ENCODE measurements at places on chromosomes 2 and 18. TPM values are rescaled to one million over a fixed set of nuclear protein-coding genes. Genes with fewer than 3 reads are reported as not detected.

TMEM247 gene
- not detected for total RNA-seq

DNA sequence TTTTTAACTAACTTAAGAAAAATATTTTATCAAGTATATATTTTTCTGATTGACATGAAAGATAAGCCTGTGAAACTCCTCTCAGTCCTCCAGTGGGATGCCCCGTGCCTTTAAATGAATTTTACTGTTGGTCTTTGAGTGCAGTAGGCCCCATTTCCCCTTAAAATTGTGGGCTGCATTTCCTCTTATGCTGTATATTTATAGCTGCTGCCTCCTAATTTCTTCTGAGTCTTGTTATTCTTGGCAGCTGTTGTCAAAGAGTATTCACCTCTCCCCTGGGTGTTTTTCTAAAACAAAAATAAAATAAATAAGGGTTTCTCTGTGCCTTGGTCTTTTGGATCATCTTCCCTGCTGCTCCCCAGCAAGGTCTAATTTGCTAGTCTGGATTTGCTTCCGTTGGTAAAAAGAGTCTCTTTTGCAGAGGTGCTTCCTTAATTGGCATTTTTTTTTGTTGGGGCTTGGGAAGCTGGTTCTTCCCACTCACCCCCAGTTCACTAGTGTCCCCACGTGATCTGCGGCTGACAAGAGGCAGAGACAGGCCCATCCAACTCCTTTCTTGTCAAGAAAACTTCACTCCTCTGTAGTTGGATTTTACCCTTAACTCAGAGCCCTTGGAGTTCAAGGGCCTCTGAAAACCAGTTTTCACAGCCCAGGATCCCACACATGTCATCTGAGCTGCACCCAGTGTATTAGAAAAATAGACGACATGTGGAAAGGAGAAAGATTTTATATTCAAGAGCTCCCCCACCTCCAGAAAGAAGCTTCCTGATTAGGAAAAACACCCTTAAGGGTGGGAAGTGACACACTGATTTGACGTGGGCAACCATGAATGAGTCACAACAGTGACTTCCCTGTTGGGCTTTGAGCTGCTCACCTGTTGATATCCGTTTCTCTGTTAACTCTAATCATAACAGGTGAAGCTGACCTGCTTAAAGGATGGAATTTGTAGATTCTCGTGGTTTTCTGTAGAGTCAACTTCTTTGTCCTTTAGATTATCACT, 431.5 kb downstream of the DCDC2C start:
- H3K27me3 ChIP-seq: no peaks in the 10 kb centered on the region
- H3K27ac ChIP-seq: no peak overlapping the region
- H3K36me3 ChIP-seq: no peaks in the 10 kb centered on the region

ROCK1 gene
- 61.3 TPM for total RNA-seq

DNA sequence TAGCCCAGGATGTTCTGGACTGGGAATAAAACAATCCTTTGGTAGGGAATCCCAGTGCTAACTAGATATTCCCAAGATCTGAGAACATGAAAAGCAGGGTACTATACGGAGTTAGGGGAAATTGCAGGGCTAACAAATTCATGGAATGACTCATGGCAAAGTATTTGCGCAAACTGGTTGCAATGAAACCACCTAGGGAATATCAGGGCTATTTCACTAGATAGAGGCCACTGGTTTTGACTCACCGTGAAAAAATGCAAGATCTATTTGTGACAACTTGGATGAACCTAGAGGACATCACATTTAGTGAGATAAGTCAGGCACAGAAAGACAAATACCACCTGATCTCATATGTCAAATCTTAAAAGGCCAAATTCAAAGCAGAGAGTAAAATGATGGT, 233.3 kb downstream of the MBD2 start:
- H3K27me3 ChIP-seq: peaks cover 3% of the 10 kb centered on the region
- no peaks in the 10 kb centered on the region for H3K4me1 ChIP-seq
- no peak overlapping the region for H3K4me3 ChIP-seq
- no peak overlapping the region for H3K27ac ChIP-seq
- H3K36me3 ChIP-seq: no peaks in the 10 kb centered on the region

LRP2 gene
- 4.4 TPM for total RNA-seq

GRCh38 chr18:43029414-43029813, 86.1 kb downstream of the RIT2 start:
- no peak overlapping the region for H3K4me3 ChIP-seq
- no peak for ATAC-seq
- no peaks in the 10 kb centered on the region for H3K4me1 ChIP-seq
- H3K27me3 ChIP-seq: no peaks in the 10 kb centered on the region
- H3K36me3 ChIP-seq: no peaks in the 10 kb centered on the region

SERPINB11 gene
- total RNA-seq: not detected

PDCD1 gene
- total RNA-seq: 13.1 TPM

DNA sequence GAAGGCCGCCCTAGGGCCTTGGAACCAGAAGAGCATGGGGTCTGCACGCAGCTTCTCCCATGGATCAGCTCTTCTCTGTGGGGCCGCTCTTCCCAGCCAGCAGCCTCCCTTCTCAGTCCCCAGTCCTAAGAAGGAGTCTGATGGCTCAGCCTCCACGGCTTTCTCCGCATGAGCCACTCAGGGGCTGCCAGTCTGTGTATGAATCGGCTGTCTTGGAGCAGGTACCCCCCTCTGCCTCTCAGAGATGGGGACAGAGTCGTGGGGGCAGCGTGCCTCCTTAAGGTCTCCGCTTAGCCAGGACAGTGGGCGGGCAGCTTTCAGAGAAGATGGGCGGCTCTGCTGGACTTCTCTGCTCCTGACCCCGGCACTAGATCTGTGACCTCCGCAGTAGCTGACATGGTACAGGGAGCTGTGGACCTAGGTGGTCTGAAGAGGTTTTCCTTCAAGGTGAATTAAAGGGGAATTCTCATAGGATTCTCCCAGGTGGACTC, 21.6 kb downstream of the INPP5D start:
- no peaks in the 10 kb centered on the region for H3K27me3 ChIP-seq
- no peak for ATAC-seq
- peak overlapping the region; percentile 72 for H3K4me3 ChIP-seq

Data from activated T-helper 17 cell treated with anti-CD3 and anti-CD28 coated beads, Interleukin-2, amount 50 U/mL, for 72 hours (primary cell).